ENCODE measurements at places on chromosomes 12 and 14.
A peak's percentile ranks its signal among the peaks of the same experiment; 100 is the strongest.

DNA sequence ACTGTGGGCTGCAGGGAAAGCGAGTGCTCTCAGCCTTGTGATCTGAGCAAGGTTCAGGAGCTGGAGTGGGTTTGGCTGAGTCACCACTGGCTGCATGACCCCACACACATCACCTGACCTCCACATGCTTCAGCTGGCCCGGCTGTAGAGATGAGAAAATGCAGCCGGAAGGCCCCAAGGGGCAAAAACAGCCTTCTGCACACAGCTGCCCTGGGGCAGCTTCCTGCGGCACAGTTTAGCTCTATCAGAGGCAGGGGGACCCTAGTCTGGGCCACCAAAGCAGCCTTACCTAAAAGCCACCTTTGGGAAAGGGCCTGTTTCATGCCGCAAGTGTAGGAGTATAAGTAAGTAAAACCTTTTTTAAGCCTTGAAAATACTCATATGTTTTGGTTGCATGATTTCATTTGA, 123.3 kb downstream of the SSPN start:
- peak; percentile 97 for DNase-seq

GRCh38 chr14:99234961-99235571, 36.9 kb downstream of the BCL11B start:
- no peak for DNase-seq

DNA sequence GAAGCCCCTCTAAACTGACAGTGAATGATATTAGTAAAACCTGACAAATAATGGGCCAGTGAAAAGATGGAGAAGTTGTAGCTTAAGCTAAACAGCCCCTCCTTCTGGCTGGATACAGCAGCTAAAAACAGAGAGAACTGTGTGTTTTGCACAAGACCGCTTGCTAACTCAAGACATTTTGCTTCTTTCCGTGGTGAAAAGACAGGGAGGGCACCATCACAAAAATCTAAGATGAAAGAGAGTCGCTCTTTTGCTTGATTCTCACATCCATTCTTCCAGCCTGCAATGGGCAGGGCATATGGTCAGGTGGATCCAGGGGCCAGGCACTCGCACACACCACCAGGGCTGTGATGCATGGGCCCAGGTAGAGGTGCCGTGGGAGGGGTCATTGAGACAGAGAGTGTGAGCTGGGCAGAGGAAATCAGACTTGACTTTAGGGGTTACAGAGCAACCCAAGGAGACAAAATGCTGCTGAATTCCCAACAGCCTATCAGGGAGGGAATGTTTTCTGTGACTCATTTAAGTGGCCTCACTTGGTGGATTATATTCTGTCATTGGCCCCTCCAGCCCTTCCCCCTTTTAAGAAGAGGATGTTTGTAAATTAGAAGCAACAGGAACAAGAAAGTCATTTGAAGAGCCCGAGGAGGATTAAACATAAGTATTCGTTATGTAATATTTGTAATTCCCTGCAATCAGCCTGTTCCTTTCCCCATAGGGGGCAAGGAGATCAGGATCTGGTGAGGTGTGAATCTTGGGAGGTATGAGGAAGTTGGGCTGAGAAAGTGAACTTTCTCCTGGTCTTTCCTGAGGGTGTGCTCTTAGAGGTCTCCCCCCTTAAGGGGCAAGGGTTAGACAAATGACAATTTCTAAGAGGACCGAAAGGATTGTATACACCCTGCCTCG, 12.3 kb downstream of the EMP1 start:
- no peak for DNase-seq

DNA sequence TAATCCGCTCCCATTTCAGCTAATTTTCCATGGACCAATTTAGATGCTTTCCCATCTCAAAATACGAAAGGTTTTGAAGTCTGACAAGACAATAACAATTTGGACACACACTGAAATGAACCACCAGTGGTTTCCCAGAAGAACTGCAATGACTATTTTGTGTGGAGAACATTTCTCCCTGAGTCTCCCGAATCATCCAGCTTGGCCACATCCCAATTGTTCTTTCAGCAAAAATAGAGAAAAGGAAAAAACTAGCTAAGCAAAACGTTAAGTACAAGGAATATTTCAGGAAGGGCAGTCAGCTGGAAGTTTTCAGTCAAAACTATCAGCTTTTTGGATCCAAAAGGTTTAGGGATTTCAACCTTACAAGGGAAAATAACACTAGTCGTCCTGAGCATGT, 390.6 kb downstream of the KCNH5 start:
- peak; percentile 25 for DNase-seq

DNA sequence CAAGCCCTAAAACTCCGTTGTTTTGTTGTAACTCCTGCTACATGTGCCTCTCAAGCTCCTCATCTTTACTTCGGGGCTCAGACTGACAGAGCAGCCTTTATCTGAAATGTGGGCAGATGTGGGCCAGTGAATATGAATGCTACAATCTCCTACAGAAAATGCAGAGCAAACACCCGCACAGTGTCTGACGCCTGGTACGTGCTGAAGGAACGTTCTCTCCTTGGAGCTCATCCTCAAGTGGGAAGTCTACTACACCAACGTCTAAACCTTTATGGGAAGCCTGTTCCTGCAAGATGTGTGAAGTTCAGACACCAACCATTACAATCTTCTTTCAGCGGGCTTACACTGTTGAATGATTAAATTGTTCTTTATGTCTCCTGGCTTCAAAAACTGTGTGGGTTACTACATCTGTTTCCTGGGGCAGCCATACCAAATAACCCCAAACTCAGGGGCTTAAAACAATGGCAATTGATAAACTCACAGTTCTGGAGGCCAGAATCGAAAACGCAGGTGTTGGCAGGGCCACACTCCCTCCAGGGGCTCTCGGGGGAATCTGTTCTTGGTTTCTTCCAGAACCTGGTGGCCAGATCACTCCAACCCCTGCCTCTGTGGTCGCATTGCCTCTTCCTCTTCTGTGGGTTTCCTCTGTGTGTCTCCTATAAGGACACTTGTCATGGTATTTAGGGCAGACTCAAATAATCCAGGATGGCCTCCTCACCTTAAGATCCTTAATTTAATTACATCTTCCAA, 179.7 kb upstream of the PLXNC1 start:
- DNase-seq = no peak
